Hypothalamus (tissue), 51 donors: ENCODE measurements at places on chromosomes 5 and 9.

- no peak for DNase-seq
These were observed 10.4 kb upstream of the DPM2 start for GRCh38 chr9:127947841-127948710.

GRCh38 chr9:128636556-128637530, 19.8 kb downstream of the DYNC2I2 start:
- no peak for DNase-seq

GRCh38 chr5:119019949-119020348, 31.6 kb upstream of the DTWD2 start:
- DNase-seq: no peak

DNA sequence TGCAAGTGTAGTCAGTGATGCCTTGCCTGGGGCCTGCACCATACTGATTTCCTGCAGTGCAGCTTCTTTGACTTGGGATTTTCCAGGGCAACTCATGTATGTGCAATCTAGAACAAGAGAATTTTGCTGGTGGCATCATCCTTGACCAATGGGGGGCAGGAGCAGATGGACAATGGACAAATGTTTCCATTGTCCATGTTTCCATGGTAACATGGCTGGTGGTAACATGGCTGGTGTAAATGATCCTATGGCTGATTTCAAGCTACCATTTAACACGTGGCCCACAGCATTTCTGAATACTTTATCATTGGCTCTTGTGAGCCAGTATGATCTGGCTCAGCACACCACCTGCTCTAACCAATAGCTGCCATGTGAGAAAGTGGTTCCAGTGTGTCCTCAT, 130.1 kb upstream of the OSMR start:
- peak; percentile 39 for DNase-seq

- no peak for DNase-seq
These were observed 80.9 kb downstream of the ALDH7A1 start for GRCh38 chr5:126514131-126514557.

DNA sequence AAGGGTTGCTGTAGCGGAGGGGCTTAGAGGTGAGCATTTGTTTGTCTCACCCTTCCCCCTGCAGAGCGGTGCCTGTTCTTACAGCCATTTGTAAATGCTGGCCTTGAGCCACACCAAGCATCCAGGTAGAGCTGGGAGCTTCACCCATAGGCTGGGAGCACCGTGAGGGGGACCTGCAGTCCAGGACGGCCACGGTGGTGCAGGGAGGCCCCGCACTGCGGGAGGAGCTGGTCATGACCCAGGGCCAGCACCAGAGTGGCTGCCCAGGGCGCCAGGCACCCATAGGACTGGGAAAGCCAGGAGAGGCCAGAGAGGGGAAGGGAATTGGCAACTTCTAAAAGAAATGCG, 197.3 kb upstream of the ADAMTS16 start:
- no peak for DNase-seq

DNA sequence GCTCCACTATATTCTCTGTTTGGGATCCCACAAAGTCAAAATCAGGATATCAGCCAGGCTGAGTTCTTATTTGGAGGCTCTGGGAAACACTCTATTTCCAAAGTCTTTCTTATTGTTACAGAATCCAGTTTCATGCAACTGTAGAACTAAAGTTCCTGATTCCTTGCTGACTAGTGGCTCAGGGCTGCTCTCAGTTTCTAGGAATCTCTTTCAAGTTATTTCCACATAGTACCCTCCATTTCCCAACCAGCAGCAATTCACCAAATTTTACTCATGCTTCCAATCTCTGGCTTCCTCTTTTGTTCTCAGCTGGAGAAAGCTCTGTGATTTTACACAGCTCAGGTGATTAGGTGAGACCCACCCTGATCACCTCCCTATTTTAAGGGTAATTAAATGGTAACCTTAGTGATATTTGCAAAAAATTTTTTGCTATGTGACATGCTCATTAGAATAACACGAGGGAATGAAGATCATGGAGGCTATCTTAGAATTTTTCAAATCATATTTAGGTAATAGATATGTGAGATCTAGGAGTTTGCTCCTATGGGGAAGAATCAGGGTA, 794.9 kb upstream of the ARRDC3 start:
- DNase-seq: no peak

DNA sequence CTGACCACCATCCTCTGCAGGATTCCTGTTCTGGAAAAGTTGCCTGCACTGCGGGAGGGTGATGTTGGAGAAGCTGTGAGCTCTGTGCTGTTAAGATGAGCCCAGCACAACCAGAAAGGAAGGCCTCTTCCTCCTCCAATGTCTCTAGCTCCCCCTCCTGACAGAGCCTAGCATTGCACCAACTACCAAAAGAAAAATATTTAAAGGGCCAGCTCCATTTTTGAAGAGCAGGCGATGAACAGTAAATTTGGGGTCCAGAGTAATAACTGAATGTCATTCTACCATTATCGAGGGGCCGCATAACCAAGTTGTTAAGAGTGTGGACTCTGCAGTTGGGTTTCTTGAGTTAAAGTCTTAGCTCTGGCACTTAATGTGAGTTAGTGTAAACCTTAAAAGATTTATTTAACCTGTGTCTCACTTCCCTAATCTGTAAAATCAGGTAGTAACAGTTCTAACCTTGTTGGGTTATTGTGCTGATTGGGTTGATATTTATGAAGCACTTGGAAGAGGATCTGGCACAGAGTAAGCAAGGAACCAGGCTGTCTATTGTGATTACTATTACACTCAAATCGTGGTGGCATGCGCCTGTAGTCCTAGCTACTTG, 3.9 kb downstream of the TEX53 start:
- DNase-seq: no peak

- DNase-seq: no peak
These were observed 90.2 kb downstream of the APBA1 start for GRCh38 chr9:69582018-69582417.

GRCh38 chr9:135815830-135816650, 91.3 kb downstream of the CAMSAP1 start:
- no peak for DNase-seq

DNA sequence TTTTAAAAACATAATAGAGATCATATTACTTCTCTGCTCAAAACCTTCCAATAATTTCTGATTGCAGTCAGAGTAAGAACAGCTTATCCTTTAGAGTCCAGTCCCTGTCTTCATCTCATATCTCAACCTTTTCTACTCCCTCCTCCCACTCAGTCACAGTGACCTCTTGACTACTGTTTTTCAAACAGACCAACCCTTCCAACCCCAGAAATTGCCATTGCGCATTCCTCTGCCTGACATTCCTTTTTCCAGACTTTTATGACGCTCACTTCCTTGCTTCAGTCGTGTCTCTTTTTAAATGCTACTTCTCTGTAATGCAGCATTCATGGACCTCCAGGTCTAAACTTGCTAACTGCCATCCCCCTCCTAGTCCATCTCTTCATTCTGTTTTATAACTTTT, 800.5 kb downstream of the BRINP1 start:
- DNase-seq: no peak
